ENCODE measurements at places on chromosomes 12 and 14. TPM values are rescaled to one million over a fixed set of nuclear protein-coding genes. Genes with fewer than 3 reads are reported as not detected.
A peak's percentile ranks its signal among the peaks of the same experiment; 100 is the strongest.

- DNase-seq, result no peak
These were observed 203.3 kb downstream of the NAV3 start for GRCh38 chr12:78034025-78034424.

HOTAIR gene
- 11.1 TPM for total RNA-seq

GRCh38 chr12:52443966-52444365 is 8.0 kb downstream of the KRT6B start:
- DNase-seq, result no peak

DNA sequence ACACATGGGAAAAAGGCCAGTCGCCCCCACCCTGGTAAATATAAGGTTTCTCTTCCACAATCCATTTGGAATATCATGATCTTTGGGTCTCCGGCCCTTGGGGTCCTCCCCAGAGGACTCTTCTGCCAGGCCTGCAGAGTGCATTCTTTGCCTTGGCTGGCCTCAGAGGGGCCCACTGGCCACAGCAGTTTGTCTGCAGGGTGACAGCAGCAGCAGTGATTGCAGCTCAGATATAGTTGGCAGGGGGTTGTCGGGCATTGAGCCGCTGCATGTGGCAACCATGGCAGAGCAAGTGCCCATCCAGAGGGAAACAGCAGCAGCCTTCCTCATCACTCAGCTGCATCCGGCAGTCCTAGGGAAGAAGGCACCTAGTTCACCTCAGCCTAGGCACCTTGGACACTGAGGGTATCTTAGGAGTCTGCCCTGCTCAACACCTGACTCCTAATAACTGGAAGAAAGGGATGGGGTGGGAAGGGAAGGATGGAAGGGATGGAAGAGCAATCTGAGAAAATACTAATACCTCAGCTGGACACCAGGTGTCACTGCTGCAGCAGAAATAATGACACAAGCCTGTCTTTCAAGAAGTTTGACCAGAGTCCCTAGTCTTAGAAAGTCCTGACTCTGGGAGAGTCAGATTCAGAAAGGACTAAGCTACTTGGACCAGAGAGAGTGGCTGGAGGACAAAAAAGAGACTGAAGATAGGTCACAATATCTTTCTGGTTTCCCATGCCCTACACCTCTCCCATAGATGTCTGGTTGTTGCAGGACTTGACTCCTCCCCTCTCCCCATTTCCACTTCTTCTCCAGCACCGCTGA is 8.9 kb downstream of the AJUBA start:
- DNase-seq, result peak; percentile 53

GRCh38 chr12:11748903-11749302 is 99.4 kb downstream of the ETV6 start:
- peak; percentile 56 for DNase-seq

Data from SJSA1 (cell line).